D721Med (cell line): ENCODE measurements at places on chromosomes 16 and 17.

DNA sequence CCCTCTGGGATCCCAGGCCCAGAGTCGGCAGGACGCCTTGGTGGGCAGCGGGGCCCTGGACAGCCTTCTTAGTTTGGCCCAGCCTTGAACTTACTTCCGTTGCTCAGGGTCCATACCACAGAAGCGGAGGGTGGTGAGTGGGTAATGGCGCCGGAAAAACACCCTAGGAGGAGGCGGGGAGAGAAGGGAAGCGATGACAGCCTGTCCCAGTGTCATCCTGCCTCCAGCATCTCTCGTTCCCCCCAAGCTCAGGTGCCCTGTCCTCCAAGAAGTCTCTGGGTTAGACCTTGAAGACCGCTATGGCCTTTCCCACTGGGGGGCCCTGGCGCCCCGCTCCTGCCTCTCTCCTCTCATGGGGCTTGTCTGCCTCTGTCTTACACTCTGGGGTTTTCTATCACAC, 22.9 kb downstream of the TNS4 start:
- no peak for DNase-seq

GRCh38 chr17:19264681-19265080, 27.5 kb downstream of the EPN2 start:
- no peak for DNase-seq

- no peak for DNase-seq
These were observed 105.0 kb downstream of the ZNF778 start for GRCh38 chr16:89322321-89323119.

GRCh38 chr17:78118801-78119241, 9.7 kb downstream of the TMC6 start:
- no peak for DNase-seq

DNA sequence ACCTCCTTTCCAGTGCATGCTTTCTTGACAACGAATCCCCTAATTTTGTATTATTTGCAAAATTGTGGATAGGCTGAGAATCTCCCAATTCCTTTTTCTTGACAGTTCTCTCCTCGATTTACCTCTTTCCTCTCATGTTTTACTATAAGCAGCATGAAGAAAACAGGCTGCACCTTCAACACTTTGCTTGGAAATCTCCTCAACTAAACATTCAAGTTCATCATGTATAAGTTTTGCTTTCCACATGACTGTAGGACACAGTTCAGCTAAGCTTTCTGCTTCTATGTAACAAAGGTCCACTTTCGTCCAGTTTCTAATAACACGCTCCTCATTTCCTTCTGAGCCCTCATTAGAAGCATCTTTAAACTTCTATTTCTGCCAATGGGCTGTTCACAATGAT, 199.0 kb upstream of the NLRP1 start:
- no peak for DNase-seq

- no peak for DNase-seq
These were observed 134.8 kb downstream of the XYLT1 start for GRCh38 chr16:17335826-17336529.

DNA sequence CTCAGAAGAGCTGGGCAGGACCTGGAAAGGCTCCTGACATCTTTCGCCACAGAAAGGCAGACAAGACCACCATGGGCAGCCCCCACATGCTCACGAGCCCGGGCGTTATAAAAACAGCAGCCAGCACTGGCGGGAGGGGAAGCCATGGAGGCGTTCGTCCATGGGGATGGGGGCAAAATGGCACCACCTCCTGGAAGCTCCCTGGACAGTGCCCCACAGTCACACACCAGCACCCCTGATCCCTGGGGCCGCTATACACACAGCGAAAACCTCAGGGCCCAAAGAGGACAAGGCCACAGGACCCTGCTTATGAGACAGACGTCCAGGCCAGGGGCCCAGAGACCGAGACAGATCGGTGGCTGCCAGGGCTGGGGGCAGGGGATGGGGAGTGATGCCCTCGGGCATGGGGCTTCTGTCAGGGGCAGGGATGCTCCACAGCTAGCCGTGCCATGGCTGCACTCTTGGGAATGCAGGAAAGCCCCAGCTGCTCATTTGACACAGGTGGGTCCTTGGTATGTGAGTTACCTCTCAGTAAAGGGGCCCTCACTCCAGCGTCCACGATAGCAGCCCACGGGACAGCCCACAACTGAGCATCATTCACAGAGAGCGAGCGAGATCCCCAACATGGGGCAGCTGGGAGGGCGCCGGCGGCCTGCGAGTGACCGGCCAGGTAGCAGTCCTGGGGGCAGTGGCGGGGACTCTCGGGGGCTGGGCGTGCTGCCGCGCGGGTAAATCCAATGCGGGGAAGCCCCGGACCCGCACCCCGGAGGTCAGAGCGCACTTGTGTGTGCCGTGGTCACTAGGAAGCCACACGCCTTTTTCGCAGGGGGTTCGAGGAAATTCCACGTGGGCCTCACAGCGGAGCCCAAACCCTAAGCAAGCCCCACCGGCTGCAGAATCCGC, 6.4 kb upstream of the PVALEF start:
- DNase-seq, result no peak

GRCh38 chr17:64036198-64036922, 15.9 kb upstream of the ICAM2 start:
- DNase-seq, result no peak

DNA sequence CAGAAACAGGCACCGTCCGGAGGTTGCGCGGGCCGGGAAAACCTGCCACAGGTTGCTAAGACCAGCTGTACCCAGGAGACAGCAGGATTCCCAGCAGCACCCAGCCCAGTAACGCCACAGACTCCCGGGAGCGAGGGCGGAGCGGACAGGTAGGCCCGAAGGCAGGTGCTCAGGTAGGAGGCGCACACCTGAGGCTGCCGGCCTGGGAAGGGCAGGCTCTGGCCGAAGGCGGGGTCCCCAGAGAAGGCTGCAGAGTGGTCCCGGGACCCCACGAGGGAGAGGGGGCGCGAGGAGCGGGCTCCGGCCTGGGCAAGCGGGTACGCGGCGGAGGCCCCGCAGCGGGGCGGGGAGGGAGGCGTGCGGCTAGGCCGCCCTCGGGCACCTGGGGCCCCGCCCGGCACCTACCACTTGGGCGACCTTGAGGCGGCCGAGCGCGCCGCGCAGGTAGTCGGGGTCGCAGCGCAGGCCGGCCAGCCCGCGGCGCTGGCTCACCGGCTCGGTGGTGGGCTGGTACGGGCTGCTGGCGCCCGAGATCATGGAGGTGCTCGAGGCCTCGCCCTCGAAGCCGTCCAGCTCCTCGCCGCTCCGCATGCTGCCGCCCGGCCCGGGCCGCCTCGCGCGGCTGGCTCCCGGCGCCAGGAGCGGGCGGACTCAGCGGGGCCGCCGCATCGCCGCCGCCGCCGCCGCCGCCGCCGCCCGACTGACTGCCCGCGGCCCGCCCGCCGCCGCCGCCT, 441 bp downstream of the CMTM4 start:
- no peak for DNase-seq

GRCh38 chr17:44826123-44826790, 3.8 kb downstream of the GJC1 start:
- no peak for DNase-seq

- DNase-seq, result no peak
These were observed 247.4 kb downstream of the SHISA9 start for GRCh38 chr16:13148836-13149235.

- DNase-seq, result no peak
These were observed 10.2 kb downstream of the MYO18A start for GRCh38 chr17:29169806-29170591.

DNA sequence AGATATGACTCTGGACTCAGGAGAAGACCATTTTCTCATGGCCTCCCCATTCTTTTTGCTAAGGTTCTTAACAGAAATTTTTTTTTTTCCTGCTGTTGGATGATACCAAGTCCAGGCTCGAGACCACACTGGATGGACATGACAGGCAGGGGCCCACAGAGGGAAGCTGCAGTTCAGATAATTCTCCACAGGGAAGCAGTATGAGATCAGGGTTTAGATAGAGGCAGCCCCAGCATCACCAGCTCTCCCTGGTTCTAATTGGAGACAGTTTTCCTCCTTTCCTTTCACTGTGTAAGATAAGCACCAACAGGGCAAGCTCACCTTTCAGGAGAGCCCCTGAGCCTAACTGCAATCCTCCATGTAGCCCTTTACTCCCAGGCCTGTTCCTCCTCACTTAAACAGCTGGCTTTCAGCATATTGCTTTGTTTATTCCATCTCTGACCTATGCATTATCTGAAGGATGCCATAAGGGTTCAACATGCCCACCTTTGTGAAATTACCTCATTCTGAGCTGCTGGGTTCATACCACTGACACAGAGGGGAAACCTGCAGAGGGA, 108.1 kb downstream of the SNX11 start:
- no peak for DNase-seq

DNA sequence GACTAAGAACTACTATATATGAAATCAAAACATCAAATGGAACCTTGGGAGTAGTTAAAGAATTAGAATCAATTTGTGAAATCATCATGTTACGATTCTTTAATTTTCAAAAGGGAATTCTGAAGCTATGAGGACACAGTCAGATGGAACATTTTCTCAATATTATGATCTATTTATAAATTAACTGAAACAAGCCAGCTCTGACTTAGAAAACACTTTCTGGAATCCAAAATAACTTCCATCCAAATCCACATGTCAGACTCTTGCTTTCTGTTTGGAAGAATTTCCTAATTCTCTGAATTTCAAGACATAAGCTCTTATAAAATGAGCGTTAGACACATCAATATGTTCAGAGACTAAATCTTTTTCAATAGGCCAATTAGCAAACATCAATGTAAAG, 737.7 kb upstream of the SOX9 start:
- no peak for DNase-seq

DNA sequence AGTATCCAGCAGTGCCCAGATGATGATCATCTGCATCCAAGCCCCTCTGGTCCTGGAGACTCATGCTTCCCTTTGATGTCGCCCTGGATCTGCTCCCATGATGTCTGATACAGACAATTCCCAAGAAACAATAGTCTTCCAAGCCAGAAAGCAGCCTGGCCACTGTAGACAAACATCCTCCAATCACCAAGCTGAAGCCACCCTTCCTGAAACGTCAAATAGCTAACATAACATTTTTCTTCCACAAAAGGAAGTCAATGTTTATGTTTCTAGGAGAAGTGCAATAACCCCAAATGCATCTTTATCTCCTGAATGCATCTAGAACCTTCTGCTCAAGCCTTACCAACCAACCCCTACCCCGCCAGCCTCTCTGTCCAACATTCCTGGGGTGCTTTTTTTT, 1.2 kb upstream of the DPEP2 start:
- DNase-seq, result no peak

- DNase-seq, result no peak
These were observed 192.3 kb upstream of the FOXF1 start for GRCh38 chr16:86317813-86318650.

- DNase-seq, result peak; percentile 90
These were observed 7.0 kb upstream of the C1QTNF8 start for GRCh38 chr16:1102921-1103635.

- DNase-seq, result no peak
These were observed 39.8 kb upstream of the MYLK3 start for GRCh38 chr16:46787909-46788308.

- no peak for DNase-seq
These were observed 8.1 kb downstream of the METTL16 start for GRCh38 chr17:2503627-2504026.

GRCh38 chr17:65035704-65036103, 20.8 kb downstream of the GNA13 start:
- DNase-seq, result no peak

GRCh38 chr17:82300707-82301270, 16.6 kb downstream of the CD7 start:
- peak; percentile 77 for DNase-seq

DNA sequence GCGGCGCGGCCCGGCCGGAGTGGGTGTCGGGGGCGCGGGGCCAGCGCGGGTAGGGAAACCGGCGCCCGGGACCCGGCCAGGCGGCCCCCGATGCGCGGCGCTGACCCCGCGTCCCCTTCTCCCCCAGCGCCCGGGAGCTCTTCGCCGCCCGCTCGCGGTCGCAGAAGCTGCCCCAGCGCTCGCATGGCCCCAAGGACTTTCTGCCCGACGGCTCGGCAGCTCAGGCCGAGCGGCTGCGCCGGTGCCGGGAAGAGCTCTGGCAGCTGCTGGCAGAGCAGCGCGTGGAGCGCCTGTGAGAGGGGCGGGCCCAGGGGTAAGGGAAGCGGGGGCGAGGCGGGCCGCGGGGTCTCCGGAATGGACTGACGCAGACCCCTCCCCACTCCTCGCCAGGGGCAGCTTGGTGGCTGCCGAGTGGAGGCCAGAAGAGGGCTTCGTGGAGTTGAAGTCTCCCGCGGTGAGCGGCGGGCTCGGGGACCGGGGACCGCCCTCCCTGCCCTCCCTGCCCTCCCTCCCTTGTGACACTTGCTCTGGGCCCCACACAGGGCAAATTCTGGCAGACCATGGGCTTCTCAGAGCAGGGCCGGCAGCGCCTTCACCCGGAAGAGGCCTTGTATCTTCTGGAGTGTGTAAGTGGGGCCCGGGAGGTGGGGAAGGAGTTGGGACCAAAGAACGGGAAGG, 430 bp downstream of the TSEN54 start:
- no peak for DNase-seq

DNA sequence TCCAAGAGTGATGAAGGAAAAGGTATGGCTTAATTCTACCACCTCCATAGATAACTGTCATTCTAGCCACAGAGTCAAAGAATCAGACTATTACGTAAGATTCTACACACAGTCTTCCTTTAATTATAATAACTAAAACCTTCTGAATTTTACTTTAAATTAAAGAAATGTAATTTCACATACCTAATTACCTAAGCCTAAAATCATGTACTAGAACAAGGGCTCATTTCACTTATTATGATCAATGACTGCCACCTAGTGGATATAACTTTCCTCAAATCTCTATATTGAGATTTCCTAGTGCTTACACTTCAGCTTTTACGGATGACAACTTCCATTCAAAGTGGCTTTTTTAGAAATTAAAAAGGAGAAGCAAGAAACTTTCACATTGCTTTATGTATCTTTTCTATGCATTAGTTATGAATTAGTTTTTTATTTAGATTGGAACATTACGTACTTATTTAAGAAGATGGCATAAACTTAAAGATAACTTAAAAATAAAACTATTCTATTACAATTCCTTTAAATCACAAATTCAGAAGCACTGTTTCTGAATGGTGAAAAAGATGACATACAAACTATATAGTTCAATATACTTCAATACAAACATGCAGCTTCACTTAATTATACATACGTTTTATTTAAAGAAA, 18.2 kb upstream of the ABCA10 start:
- DNase-seq, result no peak

GRCh38 chr17:56148333-56148732, 4.9 kb upstream of the ANKFN1 start:
- DNase-seq, result no peak

DNA sequence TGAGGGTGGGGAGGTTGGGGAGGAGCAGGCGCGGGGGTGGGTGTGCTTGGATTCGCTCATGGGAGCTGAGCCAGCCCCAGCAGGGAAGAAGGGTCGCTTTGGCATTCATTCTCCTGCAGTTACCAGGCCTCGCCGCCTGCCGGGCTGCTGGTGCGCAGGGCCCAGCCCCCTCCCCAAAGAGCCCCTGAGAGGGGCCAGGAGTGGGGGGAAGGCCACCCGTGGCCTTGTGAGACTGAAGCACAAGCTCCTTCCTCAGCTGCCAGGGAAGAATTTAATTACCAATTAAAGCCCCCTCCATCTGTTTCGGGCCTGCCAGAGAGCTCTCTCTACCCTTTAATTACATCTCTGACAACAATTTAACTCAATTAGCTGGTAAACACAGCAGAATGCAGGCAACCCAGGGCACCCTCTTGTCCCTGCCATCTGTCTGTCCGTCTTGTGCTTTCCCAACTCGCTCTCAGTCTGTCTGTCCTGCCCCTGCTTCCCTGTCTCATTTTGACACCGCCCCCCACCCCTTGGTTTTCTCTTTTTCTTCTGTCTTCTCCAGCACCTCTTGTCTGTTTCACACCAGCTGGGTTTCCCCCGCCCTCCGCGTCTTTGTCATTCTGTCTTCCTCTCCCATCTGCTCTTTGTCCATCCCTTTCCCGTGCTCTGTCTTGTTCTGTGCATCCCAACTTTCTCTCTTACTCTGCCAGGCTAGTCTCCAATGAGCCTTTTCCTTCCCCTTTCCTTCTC, 32.7 kb downstream of the CDK5RAP3 start:
- DNase-seq, result no peak
